Hypothalamus (tissue), 51 donors: ENCODE measurements at places on chromosomes 5 and 9.

DNA sequence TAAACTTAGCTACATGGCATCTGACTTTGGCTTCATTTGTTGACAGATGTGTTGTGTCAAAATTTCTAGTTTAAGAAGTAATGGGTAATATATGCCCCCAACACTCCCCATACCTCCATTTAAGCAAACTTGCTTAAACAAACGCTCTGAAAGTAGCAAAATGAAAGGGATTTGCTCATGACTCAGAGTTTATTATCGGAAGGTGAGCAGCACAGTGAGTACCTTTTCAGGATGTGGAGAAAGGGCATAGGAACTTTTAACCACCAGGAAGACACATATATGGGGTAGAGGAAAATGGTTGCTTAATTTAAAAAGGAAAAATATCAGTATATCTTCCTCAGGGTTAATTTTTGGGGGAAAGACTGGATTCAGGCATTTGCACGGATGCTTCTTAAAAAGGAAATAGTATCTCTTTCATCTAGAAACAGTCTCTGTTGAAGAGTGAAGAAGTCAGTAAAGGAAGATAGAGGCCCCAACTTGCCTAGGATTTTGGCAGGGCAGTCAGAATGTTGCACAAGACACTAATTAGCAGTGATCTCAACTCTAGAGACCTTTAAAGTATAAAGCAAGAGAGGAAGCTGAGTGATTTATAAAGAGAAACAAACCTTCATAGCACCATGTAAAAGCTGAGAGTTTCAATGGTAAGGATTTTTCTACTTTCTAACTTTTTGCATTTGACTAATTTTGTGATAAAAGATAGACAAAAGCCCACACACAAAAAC is 155.1 kb downstream of the TRIO start:
- DNase-seq = no peak

GRCh38 chr5:174335682-174336364 is 290.3 kb downstream of the NSG2 start:
- no peak for DNase-seq

GRCh38 chr5:132267931-132268768 is 10.7 kb downstream of the PDLIM4 start:
- DNase-seq = peak; percentile 46

DNA sequence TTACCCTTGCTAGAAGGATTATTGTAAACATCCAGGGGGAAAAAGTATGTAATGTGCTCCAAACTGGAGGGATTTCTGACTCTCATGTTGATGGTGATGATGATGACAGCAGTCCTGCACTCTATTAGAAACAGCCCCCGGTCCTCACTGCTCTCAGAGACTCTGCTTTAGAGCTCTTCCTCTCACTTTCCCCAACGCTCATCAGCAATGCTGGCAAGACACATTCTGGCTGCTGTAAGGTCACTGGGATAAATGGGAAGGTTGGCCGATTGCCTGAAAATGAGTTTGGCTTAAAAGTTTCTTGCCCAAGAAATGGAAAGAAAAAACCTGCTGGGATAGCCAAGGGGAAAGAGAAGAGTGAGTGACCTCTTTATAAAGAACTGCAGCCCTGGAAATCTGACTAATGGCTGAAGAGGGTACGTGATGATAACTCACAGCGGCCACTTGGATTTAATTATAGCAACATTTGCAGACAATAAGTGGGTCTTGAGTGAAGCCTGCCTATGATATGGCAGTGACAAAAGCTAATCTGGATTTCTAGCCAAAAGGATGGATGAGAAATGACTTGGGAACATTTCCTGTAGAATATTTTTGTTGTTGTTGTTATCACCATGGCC is 235.8 kb downstream of the TMEM38B start:
- DNase-seq = no peak

DNA sequence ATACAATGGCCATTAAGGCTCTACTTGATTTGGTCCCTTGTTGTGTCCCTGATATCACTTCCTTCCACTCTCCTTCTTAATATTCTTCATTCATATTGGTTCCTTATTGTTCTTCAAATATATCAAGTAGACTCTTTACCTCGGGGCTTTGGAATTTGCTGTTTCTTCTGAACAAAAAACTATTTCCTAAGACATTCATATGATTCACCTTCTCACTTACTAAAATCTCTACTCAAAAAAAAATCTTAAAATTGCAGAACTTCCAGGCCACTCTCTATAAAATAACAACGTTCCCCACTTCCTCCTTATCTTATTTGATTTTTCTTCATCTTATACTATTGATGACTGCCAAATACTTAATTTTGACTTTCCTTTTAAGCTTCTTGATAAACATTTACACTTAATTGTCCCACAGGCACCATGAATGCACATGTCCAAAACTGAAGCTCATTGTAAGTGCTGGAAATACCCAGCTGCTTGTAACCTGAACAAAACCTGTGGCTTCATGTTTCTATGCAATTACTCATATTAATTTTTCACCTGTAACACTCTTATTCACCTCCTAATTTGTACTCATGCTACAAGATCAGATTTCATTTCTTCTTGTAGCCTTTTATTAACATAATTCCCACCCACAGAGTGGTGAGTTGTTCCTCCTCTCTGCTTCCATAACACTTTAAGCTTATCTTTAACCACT is 58.4 kb upstream of the NUDT12 start:
- no peak for DNase-seq

DNA sequence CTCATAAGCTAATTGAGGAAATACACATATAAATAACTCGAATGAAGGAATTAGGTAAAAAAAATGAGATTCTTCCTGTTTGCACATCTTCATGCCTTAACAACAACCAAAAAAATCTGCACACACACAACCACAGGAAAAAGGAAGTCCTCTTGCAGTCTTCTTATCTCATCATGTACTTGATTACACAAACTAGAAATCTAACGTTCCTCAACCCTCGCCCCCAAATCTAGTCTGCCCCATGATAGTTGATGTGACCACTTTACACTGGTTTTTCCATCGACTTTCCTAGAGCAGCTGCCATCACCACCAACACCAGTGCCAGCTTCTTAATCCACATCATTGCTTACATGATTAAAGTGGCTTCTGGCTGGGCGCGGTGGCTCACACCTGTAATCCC is 31.2 kb upstream of the RNU6ATAC start:
- DNase-seq = no peak

- no peak for DNase-seq
Measured at GRCh38 chr5:109411627-109412026, 1.9 kb upstream of the PJA2 start.

- no peak for DNase-seq
Measured at GRCh38 chr5:129977810-129978209, 73.5 kb downstream of the CHSY3 start.

DNA sequence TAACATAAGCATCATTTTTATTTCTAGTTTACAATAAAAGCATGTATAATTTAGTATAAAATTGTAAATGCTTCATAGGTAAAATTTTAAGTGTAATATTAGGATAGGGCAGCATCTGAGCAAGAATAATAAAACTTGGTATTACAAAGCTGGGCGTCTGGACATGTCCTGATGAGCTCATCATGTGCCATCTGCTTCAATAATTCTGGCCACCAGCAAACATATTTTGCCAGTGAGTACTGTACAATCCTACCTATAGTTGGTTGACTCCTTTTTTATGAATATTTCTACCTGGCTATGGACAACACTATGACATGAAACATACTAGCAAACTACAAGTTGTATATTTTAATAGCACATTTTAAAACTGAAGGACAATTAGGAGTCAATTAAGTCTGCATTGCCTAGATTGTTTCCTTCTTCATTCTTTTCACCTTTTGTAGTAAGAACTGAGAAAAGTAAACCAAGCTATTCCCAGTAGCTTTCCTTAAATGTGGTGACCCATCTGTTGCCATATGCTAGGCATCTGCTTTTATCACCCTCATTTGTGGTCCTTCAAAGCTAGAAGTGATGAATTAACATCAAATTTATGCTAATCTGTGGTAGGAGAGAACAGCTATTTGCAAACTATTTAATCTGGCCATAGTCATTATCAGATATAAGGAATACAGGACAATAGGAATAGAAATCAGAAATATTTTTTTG is 23.4 kb downstream of the LURAP1L start:
- no peak for DNase-seq

- DNase-seq = no peak
Measured at GRCh38 chr5:37121465-37121864, 127.7 kb downstream of the CPLANE1 start.

DNA sequence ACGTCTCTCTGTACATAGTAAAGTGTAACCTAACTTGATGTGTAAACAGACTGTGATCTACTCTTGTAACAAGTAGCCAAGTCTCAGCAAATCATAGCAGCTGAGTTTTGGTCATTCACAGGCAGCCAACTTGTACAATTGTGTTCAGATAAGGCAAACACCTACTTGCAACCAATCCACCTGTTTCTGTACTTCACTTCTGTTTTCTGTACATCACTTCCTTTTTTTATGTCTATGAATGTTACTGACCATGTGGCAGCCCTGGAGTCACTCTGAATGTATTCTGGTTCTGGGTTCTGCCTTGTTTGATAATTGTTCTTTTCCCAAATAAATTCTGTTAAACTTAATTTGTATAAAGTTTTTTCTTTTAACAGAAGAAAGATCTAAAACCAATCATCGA is 26.0 kb downstream of the RLN2 start:
- no peak for DNase-seq

- no peak for DNase-seq
Measured at GRCh38 chr5:141992349-141992963, 20.4 kb downstream of the GNPDA1 start.

DNA sequence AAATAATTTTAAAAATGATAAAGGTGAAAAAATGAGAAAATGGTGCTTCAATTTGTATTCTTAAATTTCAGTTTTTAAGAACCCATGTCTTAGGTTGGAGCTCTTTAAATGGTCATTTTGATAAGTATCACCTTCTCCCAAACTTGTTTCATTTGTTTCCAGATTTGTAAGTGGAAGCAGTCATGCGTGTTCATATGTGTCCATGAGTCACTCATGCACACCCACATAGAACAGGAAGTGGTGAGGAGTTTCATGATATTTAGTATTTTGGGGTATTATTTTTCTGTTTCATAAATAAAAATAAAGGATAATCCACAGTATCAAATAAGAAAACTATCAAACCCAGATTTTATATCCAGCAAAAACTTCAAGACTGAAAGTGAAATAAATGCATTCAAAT is 570.4 kb upstream of the ST8SIA4 start:
- DNase-seq = no peak

- no peak for DNase-seq
Measured at GRCh38 chr9:109721001-109721400, 59.0 kb upstream of the PALM2AKAP2 start.

- no peak for DNase-seq
Measured at GRCh38 chr5:28748446-28748845, 1710.1 kb upstream of the CDH9 start.

- DNase-seq = no peak
Measured at GRCh38 chr9:37221489-37222106, 101.2 kb downstream of the ZCCHC7 start.

DNA sequence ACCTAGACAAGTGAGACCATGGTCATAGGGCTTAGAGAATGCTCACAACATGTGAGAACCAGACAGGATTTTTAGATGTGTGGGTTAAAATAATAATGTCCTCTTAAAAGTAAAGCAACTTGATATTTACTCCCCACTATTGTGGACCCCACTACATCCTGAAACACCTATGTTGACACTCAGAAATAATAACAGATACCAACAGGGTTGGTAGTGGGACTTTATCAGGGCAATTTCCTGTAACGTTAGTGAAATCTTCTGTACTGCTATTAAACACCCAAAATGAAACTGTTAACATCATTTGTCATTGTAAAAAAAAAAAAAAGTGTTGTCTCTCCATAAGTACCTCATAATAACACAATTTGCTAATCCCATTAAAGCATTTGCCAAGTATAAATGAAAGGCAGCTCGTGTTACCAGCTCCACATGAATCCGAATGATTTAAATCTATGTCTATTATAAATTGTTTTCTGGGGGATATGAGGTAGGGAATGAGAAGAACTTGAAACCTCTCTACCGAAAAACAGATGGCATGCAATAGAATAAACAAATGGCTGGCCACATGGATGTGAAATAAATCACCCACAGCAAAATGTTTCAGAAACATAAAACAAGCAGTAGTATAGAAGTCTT is 285.9 kb downstream of the ARHGEF28 start:
- DNase-seq = no peak

DNA sequence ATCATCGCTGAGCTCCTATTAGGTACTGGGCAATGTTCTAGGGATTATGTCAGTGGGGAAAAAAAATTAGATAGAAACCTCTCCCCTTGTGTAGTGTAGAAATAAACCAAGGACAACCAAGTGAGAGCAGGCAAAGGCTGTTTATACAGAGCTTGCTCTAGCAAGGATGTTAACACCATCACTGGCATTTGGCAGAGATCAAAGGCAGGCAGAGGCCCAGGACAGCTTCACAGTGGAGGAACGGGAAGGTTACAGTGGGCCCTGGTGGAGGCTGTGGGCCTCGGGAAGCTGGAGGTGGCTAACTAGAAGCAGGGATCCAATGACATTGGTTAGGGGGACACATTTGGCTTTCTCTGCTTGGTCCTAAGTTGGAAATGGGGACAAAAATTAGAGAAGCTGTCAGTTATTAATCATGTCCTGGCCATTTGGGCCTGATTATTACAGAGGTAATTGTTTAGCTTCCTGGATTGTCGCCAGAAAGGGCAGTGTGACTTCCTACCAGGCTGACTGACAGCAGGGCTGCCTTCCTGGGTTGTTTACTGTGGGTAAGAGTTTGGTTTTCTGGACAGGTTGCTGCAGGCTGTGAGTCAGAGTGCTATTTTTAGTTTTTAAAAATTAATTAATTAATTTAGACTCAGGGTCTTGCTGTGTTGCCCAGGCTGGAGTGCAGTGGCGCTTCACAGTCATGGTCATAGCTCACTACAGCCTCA is 259.3 kb downstream of the ROR2 start:
- DNase-seq = no peak

- DNase-seq = no peak
Measured at GRCh38 chr9:84463272-84463671, 122.7 kb upstream of the SLC28A3 start.

- no peak for DNase-seq
Measured at GRCh38 chr9:82412586-82413305, 424.2 kb downstream of the SPATA31D1 start.

DNA sequence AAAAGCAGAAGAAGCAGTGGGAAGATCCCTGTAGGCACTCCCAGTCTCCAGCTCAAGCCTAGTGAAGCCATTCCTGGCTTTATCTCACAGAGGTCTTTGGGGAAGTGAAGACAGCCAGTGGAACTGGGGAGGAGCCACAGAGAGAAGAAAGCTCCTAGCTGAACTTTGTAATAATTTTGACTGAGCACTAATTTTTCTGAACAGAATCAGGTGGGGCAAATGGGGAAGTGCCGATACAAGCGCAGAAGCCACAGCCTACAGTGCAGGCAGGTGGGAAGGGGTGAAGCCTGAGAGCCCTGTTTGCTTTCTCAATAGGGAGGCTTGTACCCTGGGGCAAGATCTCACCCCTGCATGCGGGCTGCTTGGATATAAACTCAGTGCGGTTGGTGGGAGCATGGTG is 48.4 kb upstream of the SNAPC3 start:
- no peak for DNase-seq

GRCh38 chr5:75611311-75612225 is at the start of gene ANKDD1B:
ANKDD1B (plus strand) TSS chr5:75611453; CDS start chr5:75611635, 182 bp downstream.
- no peak for DNase-seq
